ENCODE measurements at places on chromosomes 2 and 18.

- DNase-seq: no peak
These were observed 38.7 kb downstream of the STK39 start for GRCh38 chr2:168208652-168209051.

DNA sequence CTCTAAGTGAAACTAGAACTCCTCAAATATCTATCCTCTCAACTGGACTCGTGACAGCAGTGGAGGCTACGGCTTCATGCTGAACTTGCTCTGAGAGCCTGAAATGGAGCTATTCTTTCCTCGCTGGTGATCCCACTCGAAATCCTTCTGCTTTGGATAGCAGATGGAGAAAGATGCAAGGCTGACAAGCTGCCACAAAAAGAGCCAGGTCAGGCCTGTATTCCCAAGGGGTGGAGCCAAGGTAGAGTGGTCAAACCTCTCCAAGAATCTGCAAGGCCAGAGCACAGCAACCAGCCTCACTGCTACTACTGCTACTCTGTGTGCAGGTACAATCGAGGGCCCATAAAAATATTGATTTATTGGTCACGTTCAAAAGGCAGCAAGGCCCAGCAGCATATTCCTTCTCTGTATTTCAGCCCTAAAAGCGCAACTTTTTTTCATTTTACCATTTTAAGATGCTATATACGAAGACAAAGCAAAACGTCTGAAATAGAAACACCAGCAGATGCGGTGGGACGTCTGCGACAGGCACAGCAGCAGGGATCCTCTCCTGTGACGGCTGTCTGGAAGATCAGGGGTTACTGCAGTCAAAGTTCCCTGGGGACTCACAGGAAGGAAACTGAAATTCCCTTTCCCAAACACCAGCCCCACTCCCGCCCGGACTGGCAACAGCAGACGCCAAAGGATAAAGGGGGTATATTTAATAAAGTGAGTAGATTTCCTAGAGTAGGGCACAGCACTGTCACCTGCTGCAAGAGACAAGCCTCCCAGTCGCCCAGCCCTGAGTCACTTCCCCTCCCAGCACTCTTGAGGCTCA, 2.4 kb downstream of the SPRED2 start:
- peak; percentile 33 for DNase-seq

DNA sequence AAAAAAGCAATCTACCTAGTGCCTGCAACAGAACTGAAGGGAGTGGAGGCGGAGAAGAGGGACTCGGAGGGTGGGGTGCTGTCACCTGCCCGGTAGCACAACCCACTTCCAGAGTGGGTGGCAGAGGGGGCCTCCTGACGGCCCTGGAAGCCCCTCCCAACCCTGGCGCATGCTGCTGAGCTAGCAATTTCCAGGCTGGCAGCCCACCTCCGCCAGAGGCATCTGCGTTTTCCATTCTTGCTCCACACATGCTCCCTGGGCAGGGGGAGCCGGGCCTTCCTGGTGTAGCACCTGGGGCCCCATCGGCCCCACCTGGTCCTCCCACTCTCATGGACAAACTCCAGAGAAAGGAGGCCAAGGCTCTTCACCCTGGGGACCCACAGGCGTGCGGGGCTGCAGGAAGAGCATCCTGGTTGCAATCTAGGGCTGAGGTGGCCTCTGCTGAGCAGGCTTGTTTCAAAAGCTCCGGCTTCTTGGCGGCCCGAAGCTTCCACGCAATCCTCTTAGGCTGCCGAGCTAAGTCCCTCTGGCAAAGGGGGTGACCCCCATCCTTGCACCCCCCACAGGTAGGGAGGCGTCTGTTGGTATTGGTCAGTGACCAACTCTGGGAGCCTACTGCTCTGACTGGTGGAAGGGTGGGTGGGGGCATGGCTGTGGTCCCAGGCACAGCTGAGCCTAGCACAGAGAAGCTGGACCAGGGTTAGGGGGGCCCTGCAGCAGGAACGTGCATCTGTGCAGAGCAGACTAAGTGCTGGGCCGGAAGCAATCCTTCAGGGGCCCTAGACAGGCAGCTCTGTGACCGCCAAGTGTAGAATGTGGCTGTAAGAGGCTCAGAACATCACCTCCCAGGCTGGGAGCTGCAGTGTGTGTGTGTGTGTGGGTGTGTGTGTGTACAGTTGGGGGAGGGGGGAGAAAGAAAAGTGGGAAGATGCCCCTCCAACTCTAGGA, 2.6 kb downstream of the HS6ST1 start:
- DNase-seq: peak; percentile 46

- peak; percentile 37 for DNase-seq
These were observed 153.7 kb downstream of the CAMKMT start for GRCh38 chr2:44515416-44515815.

GRCh38 chr2:231717281-231718171, 9.2 kb downstream of the PTMA start:
- no peak for DNase-seq

- DNase-seq: no peak
These were observed 348.4 kb upstream of the KLHL29 start for GRCh38 chr2:23036629-23037028.

Data from fibroblast of the aortic adventitia (primary cell).